Stimulated activated CD8-positive, alpha-beta memory T cell treated with anti-CD3 and anti-CD28 coated beads, Interleukin-12 subunit alpha, Interleukin-12 subunit beta, amount 100 ng/mL, for 1 hour (primary cell): ENCODE measurements at places on chromosomes 2 and 18.

GRCh38 chr2:20781656-20782265 lies 41.1 kb downstream of the LDAH start:
- no peak for DNase-seq

DNA sequence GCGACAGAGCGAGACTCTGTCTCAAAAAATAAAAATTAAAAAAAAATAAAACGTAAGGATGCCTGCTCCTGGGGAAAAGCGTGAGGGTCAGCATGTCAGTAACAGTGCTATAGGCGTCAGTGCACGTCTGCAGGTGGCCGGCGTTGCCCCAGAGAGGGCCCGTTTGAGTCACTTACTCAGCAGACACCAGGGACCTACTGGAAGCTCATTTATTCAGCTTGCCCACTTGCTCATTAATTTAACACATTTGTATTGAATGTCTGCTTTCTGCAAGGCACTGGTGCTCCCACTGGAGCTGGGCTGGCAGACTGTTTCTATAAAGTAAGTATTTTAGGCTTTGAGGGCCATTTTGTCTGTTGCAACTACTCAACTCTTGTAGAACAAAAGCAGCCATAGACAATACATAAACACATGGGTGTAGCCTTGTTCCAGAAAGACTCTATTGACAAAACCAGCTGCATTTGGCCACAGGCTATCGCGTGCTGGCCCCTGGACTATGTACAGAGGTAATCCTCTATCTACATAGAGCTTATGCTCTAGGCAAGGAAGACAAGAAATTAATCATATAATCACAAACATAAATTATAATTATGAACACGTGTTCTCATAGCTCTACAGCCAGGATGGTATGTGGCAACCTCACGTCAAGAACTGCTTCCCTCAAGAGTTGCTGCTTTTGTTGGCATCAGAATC lies 73.2 kb downstream of the KLHL29 start:
- no peak for DNase-seq

GRCh38 chr18:24270937-24271380 lies 126.7 kb downstream of the OSBPL1A start:
- DNase-seq, result no peak

GRCh38 chr18:4817665-4818064 lies 362.6 kb upstream of the DLGAP1 start:
- DNase-seq, result no peak

GRCh38 chr2:7744827-7745226 lies 827.6 kb downstream of the RNF144A start:
- peak; percentile 25 for DNase-seq

DNA sequence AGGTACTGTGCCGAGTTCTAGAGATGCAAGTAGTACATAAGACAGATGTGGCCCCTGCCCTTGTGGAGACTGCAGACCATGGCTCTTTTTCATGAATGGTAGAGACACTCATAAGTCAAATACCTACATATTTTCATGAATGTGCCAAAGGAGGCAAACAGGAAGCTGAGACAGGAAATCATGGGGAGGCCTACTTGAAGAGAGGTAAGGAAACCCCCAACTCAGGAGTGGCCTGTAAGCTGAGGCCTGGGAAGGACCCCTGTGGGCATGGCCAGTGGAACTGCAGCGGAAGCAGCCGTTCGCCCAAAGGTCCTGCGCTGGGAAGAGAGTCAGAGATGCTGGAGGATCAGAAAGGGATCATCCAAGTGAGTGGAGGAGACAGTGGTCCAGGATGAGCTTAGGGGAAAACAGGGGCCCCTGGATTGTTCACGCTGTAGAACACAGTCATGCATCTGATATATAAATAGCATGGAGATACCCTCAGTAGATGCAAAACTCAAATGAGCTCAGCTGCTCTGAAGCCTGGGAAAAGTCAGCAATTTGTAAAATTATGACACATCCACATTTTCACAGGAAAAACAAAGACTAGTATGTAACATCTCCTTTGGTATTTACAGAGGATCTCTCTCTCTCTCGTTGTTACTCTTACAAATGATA lies 228.9 kb downstream of the NEDD4L start:
- no peak for DNase-seq

DNA sequence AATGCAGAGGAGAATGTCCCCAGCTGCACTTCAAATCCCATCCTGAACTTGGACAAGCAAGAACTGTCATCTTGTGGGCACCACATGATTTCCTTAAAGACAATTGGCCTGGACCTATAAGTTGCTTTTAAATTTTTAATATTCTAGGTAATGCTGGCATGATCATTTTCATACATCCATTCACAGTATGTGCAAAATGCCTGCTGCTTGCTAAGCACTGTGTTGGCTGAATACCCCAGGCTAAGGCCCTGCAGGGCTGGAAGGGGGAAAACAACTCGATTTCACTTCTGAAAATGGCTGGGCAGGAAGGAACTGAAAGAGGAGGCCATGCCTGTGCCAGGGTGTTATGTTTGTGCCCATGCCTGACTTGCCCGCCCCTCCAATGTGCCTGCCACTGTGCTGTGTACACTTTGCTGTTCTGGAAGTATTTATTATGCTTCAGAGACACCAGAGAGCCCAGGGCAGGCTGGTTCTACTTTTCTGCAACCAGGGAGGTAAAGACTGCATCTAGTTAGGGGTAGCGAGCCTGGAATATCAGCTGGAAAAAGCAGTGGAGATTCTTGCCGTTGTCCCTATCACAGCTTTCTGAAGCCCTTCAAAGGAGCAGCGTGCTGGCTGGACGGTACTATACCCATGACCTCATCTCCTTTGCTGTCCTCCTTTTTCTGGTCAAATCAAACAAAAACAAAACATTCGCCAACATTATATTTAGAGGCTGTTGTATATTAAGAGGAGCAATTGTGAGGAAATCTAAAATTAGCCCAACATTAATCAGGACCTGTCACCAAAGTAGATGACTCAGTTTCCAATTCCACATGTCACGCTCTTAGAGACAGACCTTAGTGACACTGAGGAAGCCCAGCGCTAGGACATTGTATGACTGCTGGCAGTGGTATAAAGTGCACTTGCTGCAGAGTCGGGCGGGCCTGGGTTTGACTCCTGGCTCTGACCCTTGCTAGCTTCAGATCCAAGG lies 158.1 kb downstream of the DDX1 start:
- DNase-seq, result no peak

GRCh38 chr2:196410008-196410407 lies 229.5 kb upstream of the CCDC150 start:
- no peak for DNase-seq

GRCh38 chr2:203484266-203485112 lies 50.6 kb downstream of the RAPH1 start:
- DNase-seq, result peak; percentile 20

DNA sequence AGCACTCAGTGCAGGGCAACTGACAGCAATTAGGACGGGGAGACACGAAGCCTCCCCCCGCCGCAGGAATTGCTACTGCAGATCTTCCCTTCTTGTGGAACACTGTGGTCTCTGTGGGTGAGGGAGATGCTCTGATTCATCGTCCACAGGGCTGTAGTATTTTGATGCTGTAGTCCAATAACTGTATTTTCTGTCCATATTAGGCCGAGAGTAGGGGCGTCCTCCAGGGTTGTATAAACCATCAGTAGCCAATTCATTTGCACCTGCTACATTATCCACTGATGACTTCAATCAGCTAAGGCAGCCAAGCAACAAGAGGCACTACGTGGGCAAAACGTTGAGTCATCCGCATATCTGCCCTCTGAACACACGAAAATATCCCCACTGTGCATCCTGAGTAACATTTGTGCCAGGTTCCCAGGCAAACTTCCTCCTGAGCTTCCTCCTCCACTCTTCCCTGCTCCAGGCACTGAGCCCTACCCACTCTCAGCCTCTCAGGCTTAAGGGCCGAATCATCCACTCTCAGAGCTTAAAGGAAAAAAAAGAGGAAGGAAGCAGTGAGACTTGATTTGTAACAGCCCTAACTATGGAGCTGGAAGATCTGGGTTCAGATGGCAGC lies 62.1 kb downstream of the LBH start:
- no peak for DNase-seq
